ENCODE measurements at places on chromosomes 3 and 15. TPM values are rescaled to one million over a fixed set of nuclear protein-coding genes. Genes with fewer than 3 reads are reported as not detected.

The TEX55 gene
- polyA plus RNA-seq: not detected

The ISLR gene
- 19.2 TPM for polyA plus RNA-seq

The RTF1 gene
- 49.5 TPM for polyA plus RNA-seq

The FANCD2OS gene
- not detected for polyA plus RNA-seq

The P2RY12 gene
- polyA plus RNA-seq: 0.56 TPM

The CASR gene
- 0.08 TPM for polyA plus RNA-seq

The CRYGS gene
- polyA plus RNA-seq: 1.7 TPM

The FYCO1 gene
- polyA plus RNA-seq: 24.3 TPM

The CCDC39 gene
- 0.37 TPM for polyA plus RNA-seq

The POLQ gene
- 0.24 TPM for polyA plus RNA-seq

The RFT1 gene
- 13.0 TPM for polyA plus RNA-seq

The TGM4 gene
- 0.10 TPM for polyA plus RNA-seq

The DYNC1LI1 gene
- 10.5 TPM for polyA plus RNA-seq

The GOLGA8N gene
- polyA plus RNA-seq: 5.0 TPM

The COPG1 gene
- 160 TPM for polyA plus RNA-seq

The ADAMTS9 gene
- polyA plus RNA-seq: 29.9 TPM

The ECE2 gene
- polyA plus RNA-seq: 3.0 TPM

The ACY1 gene
- 49.1 TPM for polyA plus RNA-seq

The ITPKA gene
- polyA plus RNA-seq: 0.73 TPM

The CHAC1 gene
- polyA plus RNA-seq: 0.55 TPM

The EPHB1 gene
- 0.10 TPM for polyA plus RNA-seq

The PLCL2 gene
- polyA plus RNA-seq: 25.9 TPM

The BNC1 gene
- polyA plus RNA-seq: 0.08 TPM

The LRTM1 gene
- not detected for polyA plus RNA-seq

The PPP1R14D gene
- not detected for polyA plus RNA-seq

The C3orf80 gene
- polyA plus RNA-seq: 0.17 TPM

The GPR62 gene
- 0.24 TPM for polyA plus RNA-seq

The LNP1 gene
- polyA plus RNA-seq: 0.71 TPM

The ADCY5 gene
- 1.6 TPM for polyA plus RNA-seq

The GRK7 gene
- polyA plus RNA-seq: not detected

The RBM5 gene
- 108 TPM for polyA plus RNA-seq

The NAALADL2 gene
- 0.24 TPM for polyA plus RNA-seq

The SLC51B gene
- 3.1 TPM for polyA plus RNA-seq

The KCNMB3 gene
- 2.7 TPM for polyA plus RNA-seq

The NRROS gene
- polyA plus RNA-seq: 1.2 TPM

The CFAP161 gene
- polyA plus RNA-seq: 0.31 TPM

The COPS2 gene
- 41.2 TPM for polyA plus RNA-seq

The ABI3BP gene
- 8.3 TPM for polyA plus RNA-seq

The MASP1 gene
- 8.3 TPM for polyA plus RNA-seq

The MAP2K5 gene
- 13.0 TPM for polyA plus RNA-seq

The LRRC31 gene
- not detected for polyA plus RNA-seq

The MYL3 gene
- 5.7 TPM for polyA plus RNA-seq

The SLC9C1 gene
- not detected for polyA plus RNA-seq

The TRAT1 gene
- 0.03 TPM for polyA plus RNA-seq

The SEMA6D gene
- 1.4 TPM for polyA plus RNA-seq

The SCG5 gene
- polyA plus RNA-seq: 102 TPM

The COL7A1 gene
- 23.2 TPM for polyA plus RNA-seq

The FEZF2 gene
- polyA plus RNA-seq: not detected

The NR2E3 gene
- polyA plus RNA-seq: 0.22 TPM

The LIPH gene
- 0.40 TPM for polyA plus RNA-seq

The CGNL1 gene
- polyA plus RNA-seq: 15.6 TPM
